ENCODE measurements at places on chromosomes 11 and 22.

- no peak for DNase-seq
Observed at GRCh38 chr11:77303328-77303727, 1.8 kb upstream of the GDPD4 start.

DNA sequence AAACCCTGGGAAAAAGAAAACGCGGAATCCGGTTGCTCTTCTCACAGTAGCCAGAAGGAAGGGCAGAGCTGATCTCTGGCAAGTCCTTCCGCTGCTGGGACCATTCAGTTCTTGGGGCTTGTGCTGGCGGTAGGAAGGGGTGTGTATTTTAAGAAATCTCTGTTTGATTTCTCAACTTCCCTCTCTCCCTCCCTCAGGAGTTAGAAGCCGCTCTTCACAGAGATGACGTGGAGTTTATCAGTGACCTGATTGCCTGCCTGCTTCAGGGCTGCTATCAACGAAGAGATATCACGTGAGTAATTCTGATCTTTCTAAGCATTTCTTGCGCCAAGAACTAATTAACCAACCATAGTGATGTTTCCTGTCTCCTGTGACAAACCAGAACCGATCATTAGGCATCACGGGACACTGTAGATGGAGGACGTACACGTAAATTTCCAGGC, 85.9 kb upstream of the SLC25A18 start:
- DNase-seq: no peak

DNA sequence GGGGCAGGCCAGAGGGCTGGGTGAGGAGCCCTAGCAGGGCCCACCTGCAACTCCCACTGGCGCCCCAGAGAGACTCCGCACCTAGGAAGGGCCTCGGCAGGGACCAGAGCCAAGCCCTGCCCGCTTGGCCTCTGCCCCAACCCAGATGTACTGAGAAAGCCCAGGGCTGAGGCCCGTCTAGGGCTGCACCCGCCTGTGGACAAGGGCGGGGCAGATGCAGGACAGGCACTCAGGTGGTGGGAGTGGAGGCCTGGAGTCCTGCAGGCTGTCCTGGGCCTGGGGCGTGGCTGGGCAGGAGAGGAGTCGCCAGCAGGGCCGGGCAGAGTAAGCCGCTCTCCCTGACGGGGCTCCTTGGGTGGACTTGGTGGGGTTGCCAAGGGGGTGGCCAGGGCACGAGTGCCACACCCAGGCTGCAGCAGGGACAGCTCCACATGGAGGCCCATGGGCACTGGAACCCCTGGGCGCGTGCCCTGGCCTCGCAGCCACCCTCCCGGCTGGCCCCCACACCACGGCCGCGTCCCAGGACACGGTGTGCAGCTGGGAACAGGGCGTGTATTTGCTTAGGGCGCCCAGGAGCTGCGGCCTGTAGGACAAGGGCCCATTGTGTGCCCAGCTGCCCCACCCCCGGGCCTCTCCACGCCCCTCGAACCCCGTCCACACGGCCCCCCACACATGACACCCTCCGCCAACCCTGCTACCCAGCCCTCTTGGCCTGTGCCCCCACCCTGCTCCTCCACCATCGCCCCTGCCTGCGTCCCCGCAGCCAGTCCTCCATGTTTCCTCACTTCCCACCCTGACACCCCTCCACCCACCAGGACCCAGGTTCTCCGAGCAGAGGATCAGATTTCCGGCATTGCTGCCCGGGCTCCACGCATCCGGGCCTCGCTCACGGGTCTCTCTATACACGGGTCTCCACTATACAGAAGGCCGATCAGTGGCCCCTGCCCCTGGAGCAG, 11.3 kb upstream of the PIM3 start:
- DNase-seq: no peak

- DNase-seq: no peak
Observed at GRCh38 chr11:117421476-117421875, 93.8 kb downstream of the CEP164 start.

GRCh38 chr11:61345170-61345610, 12.2 kb downstream of the TKFC start:
- DNase-seq: no peak

- DNase-seq: no peak
Observed at GRCh38 chr11:36411202-36411640, 98.9 kb downstream of the TRAF6 start.

GRCh38 chr22:45418056-45418769, 4.7 kb downstream of the RIBC2 start:
- no peak for DNase-seq

- DNase-seq: no peak
Observed at GRCh38 chr22:25645964-25646363, 81.5 kb downstream of the GRK3 start.

- DNase-seq: no peak
Observed at GRCh38 chr11:62020661-62021060, 53.2 kb upstream of the FTH1 start.
